ENCODE measurements at places on chromosomes 16 and 17.
A peak's percentile ranks its signal among the peaks of the same experiment; 100 is the strongest.

DNA sequence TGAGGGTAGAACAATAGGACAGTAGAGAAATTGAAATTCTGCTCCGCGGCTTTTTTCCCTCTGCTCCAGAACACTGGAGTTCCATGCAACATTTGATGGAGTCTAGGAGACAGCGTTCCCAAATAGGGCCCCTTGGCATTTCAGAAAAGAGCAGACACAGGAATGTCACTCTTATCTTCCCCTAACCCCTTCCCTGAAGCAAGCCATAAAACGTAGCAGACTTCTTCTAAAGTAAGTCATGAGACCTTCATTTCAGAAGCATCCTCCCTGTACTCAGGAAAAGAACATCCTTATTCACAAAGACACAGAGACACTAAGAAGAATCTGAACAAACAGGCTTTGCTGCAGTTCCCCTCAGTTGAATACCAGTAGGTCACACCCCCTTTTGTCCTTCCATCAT lies 296.1 kb upstream of the SOX9 start:
- no peak for DNase-seq

DNA sequence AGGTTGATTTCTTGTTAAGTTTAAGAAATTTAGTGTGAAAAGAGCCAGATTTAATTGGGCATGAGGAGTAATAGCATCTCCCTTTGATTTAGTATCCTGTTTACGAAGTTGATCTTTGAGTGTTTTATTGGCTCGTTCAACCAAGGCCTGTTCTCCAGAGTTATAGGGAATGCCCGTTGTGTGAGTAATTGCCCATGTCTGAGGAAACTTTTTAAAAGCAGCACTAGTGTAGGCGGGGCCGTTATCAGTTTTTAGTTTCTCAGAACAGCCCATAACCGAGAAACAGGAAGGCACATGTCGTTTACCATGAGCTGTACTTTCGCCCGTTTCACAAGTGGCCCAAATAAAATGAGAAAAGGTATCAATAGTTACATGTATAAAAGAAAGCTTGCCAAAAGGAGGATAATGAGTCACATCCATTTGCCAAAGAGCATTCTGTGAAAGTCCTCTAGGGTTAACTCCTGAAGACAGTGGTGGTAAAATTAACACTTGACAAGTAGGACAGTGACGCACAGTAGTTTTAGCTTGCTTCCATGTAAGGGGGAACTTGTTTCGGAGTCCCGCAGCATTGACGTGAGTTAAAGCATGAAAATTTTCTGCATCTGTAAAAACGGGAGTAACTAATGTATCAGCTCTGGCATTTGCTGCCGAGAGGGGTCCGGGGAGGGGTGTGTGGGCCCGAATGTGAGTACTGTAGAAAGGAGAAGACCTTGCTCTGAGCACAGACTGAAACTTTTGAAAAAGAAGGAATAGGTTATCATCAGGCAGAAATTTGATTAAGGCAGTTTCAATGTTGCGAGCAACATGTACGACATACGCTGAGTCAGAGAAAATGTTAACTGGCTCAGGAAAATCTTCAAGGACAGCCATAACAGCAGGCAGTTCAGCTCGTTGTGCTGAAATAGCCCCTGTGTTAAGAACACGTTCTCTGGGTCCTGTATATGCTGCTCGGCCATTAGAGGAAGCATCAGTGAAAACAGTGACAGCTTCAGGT lies 18.5 kb upstream of the KCTD5 start:
- DNase-seq, result peak; percentile 71

DNA sequence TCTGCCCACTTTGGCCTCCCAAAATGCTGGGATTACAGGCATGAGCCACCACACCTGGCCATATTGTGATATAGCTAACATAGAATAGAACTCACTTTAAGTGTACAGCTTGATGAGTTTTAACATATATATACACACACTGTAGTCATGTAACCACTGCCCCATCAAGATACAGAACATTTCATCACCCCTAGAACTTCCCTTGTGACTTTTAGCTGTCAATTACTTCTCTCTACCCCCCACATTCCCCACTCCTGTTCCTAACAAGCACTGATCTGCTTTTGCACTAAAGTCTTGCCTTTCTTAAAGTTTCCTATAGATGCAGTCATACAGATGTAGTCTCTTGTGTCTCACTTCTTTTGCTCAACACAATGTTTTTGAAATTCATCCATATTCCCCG lies 93.1 kb downstream of the PITPNC1 start:
- no peak for DNase-seq

GRCh38 chr16:88522276-88522949 lies 47.8 kb upstream of the ZC3H18 start:
- DNase-seq, result no peak

GRCh38 chr16:898761-899682 lies 71.8 kb downstream of the LMF1 start:
- DNase-seq, result no peak

GRCh38 chr17:55242476-55242875 lies 22.3 kb upstream of the HLF start:
- DNase-seq, result no peak

DNA sequence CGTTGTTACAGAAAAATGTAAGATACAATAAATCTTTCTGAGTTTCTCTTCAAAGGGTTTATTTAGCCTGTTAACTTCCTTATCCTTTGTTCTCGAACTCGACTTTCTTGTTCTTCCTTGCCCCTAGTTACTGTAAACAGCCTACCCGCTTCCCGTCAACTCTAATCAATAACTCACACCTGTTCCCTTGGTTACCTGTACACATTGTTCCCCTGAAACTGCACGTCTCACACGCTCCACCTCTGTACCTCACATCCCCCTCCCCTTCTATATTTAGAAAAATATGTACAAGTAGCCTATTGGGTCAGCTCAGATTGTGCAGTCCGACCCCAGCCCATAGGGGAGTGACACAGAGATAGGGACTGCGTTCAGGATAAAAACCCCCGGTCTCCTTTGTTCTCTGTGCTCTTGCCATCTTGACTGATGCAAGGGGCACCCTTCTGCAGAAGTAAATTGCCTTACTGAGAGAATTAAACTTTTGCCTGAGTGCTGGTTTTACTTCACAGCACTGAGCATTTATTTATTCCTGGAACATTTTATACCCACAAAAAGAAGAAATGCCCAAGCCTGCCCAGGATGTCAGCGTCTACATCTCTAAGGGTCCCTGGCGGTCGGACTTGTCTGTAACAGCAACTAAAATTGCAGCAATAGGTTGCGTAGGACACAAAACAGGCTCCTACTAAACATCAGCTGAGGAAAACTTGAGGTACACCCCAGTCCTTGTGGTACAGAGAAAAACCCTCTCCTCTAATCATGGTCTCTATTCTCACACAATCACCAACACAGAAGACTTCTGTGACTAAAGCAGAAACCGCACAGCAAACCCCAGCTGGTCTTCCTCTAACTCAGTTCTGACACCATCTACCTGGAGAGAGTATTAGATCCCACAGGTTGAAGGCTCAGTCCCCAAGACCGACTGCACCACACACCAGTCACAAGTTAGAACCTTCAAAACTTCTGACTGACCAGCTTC lies 11.3 kb downstream of the WDR45B start:
- DNase-seq, result no peak

- no peak for DNase-seq
Observed at GRCh38 chr16:19817875-19818274, 66.8 kb downstream of the GPRC5B start.

- no peak for DNase-seq
Observed at GRCh38 chr16:70160388-70160787, 13.2 kb upstream of the CLEC18C start.

GRCh38 chr17:28744104-28744971 lies 527 bp downstream of the TRAF4 start:
- peak; percentile 53 for DNase-seq

DNA sequence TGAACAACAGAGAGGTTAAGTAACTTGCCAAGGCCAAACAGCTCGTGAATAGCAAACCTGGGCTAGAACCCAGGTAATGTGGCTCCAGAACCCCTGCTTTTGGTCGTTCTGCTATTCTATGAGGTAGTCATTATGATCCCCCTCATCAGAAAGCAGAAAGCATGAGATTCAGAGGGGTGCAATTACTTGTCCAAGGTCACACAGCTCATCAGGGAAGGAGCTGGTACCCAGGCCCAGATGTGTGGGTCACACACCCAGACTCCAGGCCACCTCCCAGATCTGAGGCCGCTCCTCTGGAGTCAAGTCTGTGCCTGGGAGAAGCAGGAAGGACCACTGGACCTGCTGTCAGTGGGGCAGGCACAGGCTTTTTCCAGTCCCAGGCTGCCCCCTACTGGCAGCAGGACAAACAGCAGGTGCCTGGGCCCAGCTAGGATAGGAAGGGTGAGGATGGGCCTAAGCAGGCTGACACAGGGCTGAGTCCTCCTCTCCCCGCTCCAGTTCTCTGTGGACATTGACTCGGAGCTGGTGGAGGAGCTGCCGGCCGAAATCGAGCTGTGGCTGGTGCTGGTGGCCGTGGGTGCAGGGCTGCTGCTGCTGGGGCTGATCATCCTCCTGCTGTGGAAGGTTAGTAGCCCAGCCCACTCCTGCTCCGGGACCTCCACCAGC lies 7.8 kb upstream of the PDK2 start:
- DNase-seq, result peak; percentile 79

- no peak for DNase-seq
Observed at GRCh38 chr17:17305281-17305801, 2.2 kb downstream of the NT5M start.

DNA sequence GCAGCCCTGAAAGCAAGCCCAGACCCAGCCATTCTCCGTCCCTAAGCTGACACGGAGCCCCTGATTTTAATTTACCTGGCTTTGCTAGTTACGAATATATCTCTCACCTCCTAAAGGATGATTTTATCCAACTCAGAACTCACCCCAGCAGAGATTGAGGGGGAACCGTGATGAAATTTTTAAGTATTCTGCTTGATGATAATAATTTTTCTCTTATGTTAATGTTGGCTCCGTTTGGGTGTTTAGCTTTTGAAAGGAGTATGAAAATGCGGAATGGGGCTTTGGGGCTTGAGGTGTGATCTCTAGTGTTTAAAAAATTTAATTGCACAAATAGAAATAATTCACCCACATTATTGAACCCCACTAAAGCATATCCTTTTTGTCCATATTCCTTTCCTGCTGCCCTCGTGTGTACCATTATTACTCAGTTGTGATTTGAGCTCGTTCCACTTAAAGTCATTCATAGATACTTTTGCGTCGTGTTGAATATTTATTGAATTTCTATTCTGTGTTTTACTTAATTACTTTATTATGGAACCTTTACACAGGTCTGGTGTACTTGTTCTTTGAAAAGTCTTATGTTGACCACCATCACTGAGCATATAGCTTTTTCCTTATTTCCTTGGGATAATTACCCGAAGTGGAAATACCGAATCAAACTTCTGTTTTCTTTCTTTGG lies 775 bp downstream of the PRPSAP2 start:
- DNase-seq, result peak; percentile 24

GRCh38 chr17:79019632-79020584 lies 4.1 kb upstream of the C1QTNF1 start:
- peak; percentile 88 for DNase-seq

DNA sequence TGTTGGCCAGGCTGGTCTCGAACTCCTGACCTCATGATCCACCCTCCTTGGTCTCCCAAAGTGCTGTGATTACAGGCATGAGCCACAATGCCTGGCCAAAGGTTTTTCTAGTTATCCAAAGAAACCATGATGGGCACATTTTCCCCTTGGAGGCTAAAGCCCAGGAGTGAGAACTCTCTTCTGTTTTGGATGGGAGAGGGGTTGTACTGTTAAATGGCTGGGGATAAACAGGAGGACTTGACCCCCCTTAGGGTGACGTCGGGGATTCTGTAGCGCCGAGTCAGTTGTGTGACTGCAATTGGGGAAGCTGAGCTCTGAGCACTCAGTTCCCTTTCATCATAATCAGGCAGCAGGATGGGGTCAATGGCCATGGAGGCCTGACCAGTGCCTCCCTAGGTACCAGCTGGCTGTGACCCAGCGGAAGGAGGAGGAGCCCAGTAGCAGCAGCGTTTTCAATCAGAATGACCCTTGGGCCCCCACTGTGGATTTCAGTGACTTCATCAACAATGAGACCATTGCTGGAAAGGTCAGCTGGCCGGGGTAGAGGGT lies 4.1 kb downstream of the AOC3 start:
- no peak for DNase-seq

DNA sequence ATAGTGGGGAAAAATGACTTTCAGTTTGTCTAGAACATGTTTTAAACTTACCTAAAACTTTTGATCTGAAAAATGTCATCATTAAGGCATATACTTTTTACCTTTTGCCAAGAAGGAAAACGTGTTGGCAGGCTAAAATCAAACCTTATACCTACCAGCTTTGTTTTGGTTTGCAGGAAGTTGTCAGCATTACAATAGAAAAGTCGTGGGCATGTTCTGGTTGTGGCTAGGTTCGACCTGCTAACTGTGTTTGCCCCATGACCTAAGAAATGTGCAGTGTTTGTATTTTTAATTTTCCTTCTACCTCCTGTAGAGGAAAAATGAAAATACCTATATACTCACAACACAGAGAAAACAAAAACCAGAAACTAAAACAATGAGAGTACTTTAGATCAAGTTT lies 13.0 kb downstream of the SKAP1 start:
- DNase-seq, result no peak

- no peak for DNase-seq
Observed at GRCh38 chr17:35844547-35844946, 24.1 kb downstream of the HEATR9 start.

DNA sequence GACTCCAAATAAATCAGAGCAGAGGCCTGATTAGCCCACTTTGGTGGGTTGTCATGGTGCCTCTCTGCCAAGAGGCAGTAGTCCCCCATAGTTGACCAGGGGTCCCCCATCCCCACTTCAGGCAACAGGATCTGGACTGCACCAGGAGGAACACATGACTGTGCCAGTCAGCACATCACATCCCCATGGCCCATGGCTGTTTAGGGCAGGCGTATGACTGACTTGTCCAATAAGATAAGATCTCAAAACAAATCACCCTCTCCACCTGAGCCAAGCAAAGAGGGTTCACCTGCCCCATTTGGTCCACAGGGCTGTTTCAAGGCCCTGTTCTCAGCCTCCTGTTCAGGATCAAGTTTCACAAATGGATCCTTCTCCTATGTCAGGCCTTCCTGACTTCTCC lies 93.3 kb downstream of the C16orf78 start:
- no peak for DNase-seq

- no peak for DNase-seq
Observed at GRCh38 chr16:86934581-86935375, 356.4 kb downstream of the FOXL1 start.

- DNase-seq, result no peak
Observed at GRCh38 chr16:82280867-82281266, 110.8 kb upstream of the MPHOSPH6 start.

DNA sequence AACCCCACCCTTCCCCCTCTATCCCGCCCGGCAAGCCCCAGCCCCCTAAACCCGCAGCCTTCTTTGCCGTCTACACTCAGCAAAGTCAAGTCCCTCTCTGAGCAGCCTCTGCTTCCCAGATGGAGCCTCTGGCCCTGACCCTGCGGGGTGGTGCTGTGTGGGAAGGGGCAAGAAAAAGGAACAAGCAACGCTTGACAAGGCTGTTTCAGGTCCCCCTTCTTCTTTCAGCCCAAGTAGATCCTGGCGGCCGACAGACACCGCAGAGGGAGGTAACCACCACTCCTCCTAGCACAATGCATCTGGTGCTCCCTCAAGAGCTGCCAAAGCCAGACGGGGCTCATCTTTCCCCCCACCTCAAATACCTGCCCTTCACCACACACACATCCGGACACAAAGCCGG lies 178.3 kb downstream of the ENGASE start:
- no peak for DNase-seq
